CD8-positive, alpha-beta T cell (primary cell): ENCODE measurements at places on chromosomes 2 and 18. TPM values are rescaled to one million over a fixed set of nuclear protein-coding genes. Genes with fewer than 3 reads are reported as not detected.

GRCh38 chr2:18290386-18290785 is 270.1 kb downstream of the RDH14 start:
- no peak for DNase-seq

DNA sequence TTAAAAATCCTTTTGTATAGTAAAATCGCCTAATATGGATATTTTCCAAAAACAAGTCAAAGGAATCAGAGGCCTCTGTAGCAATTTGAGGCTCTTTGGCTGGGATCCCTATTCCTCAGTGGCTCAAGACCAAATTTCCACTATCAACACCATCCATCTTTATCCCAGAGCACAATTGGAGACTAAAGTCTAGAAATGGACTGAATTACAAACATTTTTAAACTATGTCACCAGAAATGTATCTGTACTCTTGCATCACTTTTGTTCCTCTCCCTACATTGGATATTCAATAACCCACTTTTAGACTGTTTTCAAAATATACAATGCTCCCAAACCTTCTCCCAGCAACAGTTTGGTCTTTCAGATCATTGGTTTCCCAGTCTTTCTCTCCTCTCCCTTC is 140.4 kb upstream of the KLHL29 start:
- DNase-seq, result no peak

DNA sequence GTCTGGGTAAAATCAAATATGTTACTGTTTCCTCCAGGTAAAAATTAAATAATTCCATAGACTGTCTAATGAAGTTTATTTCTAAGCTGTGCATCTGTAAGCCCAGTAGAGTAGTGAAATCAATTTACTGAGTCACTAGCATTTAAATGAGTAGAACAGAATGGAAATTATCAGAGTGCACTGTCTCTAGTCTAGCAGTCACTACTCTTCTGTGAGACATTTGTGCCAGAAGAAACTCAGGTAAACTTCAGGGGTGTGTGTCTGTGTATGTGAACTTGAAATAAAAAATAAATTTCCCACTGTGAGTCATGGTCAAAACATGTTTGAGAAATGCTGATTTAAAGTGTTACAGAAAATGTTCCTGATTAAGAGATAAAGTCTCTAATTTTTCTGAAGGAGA is 146.4 kb downstream of the RIF1 start:
- no peak for DNase-seq

DNA sequence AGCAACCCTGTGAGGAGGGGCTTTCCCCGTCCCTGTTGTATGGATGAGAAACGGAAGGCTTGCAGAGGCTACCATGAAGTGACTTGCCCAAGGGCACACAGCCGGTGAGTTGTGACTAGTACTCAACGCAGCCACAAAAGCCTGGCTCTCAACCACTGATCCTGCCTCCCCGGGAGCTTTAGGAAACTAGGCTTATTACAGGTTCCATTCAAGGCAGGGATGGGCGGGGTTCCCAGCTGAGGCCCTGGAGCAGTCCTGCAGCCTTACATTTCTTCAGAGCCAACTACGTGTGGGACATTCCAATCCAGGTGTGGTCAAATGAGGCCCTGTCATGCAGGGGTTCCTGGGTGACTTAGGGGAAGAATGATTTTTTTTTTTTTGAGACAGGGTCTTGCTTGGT is 59.6 kb downstream of the MEX3C start:
- DNase-seq, result no peak

- no peak for DNase-seq
These were observed 42.1 kb downstream of the MYCN start for GRCh38 chr2:15982285-15983044.

- DNase-seq, result no peak
These were observed 27.1 kb upstream of the ZC3H15 start for GRCh38 chr2:186459009-186459408.

DNA sequence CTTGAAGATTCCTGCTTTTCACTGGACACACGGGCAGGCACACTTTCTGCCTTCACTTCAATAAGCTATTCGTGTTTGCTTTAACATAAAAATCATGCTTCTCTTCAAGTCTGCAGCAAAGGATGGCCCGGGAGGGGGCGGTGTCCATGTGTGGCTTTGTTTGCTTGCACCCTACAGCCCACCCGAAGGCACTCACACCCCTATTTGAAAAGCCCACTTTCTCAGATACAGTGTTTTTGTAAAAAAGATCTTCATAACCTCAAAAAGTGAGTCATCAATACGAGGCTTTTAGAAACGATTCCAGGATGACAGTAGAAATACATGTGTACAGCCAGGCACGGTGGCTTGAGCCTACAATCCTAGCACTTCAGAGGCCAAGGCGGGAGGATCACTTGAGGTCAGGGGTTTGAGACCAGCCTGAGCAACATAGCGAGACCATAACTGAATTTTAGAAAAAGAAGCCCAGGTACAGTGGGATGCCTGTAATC is 36.5 kb upstream of the HPCAL1 start:
- DNase-seq, result no peak

- DNase-seq, result no peak
These were observed 82.0 kb upstream of the MEX3C start for GRCh38 chr18:51279367-51279984.

GRCh38 chr2:191682126-191682525 is 4.2 kb downstream of the NABP1 start:
- DNase-seq, result no peak

CXXC1 gene
- 107 TPM for total RNA-seq

TXNDC2 gene
- total RNA-seq, result not detected

COL3A1 gene
- not detected for total RNA-seq

NETO1 gene
- total RNA-seq, result not detected

POTEC gene
- total RNA-seq, result not detected

CAMKMT gene
- total RNA-seq, result 12.4 TPM

CPO gene
- not detected for total RNA-seq

POTEJ gene
- not detected for total RNA-seq

OTOS gene
- total RNA-seq, result not detected
